IMR-90 (cell line): ENCODE measurements at places on chromosomes 6 and 20.

GRCh38 chr6:145883263-145883662 is 68.7 kb upstream of the FBXO30 start:
- DNase-seq = no peak

GRCh38 chr6:127630800-127631199 is 53.8 kb downstream of the C6orf58 start:
- no peak for DNase-seq

DNA sequence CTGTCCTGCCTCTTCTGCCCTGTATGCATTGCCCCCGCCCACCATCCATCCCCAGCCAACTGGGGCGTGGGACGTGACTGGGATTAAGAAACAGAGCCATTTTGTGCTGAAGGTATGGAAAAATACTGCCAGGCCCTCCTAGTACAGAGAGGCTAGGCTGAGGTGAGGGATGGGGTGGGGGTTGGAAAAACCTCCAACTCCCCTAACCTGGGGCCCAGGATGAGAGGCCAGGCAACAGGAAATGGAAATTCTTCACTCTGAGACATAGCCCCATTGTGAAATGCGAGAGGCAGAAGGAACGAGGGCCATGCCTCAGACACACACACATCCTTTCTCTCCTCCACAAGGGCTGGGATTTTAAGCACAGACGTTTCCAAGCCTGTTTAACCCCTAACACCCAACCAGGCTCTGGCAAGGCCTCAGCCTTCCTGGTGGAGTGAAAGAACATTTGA is 19.9 kb downstream of the KCNK5 start:
- no peak for DNase-seq

DNA sequence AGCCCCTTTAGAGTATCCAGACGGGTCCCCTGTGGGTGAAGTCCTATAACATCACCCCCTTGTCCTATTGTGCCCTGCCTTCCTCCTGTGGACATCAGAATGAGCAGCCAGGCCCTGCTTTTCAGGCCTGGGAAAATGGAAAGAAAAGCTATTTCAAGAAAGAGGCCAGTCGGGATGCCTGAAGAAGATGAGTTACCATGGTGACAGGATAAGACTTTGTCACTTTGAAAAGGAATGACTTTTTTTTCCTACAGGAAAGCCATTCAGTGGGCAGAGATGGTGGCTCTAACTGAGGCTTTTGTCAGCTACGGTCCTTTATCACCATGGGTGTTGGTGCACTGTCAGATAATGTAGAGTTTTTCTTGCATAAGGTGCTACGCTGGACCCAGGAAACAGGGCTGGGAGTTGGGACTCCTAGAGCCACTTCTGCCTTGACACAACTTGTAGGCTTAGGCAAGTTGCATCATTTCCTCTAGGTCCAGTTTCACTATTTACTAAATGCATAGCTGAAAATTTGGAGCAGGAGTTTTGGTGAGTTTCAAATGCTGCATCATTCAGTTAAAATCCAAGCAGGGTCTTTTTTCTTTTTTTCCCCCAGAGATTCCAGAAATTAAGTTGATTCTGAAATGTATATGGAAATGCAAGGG is 293.6 kb upstream of the PRND start:
- DNase-seq = peak; percentile 20

DNA sequence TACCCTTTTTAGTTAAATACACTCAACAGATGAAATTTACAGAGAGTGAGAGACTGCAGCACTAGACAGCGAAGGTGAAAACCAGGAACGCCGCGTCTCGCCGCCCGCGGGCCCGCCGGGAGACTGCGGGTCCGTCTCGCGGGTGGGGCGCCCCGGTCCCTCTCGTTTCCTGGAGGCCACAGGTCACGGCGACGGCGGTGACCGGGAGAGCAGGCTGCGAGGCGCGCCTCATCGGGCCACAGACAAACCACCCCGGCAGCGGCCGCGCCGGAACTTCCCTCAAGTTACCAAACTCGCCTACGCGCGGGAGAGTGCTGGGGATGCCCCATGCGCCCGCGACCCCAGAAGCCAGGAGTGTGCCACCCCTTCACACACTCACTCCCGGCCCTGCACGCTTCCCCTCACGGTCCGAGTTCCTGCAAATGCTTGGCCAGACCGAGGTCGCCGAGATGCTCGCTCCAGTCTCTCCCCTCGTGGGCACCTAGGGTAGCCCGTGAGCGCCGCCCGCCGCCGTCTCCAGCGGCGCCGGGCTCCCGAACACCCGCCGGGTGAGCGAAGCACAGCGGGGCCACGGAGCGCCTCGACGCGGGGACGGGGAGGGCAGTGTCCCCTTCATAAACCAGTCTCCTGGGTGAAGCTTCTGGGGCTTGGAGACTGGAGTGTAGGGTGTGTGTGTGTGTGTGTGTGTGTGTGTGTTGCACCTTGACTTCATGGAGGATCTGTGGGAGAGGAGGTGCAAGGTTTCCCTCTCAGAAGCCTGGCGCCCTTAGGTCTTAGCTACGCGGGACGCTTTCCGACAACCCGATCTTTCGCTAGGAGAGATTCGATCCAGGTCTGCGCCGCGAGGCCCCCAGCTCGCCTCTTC is 1.4 kb downstream of the BACH2 start:
- peak; percentile 43 for DNase-seq

DNA sequence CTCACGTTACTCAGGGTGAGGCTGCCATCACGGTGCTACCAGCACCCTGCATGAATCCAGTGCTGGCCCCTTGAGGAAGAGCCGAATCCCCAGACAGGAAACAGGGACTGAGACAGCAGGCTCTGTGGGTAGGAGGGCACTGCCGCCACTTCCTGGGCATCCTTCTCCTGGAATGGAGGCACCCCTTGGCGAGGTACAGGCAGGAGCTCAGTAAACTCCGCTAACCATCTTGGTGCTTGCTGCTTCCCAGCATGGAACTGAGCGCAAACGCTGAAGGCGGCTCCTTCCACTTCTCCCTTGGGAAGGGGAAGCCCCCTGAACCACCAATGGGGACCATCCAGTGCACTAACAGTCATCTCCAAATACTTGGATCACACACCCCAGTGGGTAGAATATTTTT is 13.5 kb upstream of the CCDC167 start:
- DNase-seq = no peak

- no peak for DNase-seq
Observed at GRCh38 chr6:88454658-88455057, 288.5 kb upstream of the CNR1 start.

- DNase-seq = peak; percentile 27
Observed at GRCh38 chr6:72624557-72625160, 2.8 kb downstream of the KCNQ5 start.

- no peak for DNase-seq
Observed at GRCh38 chr6:34106900-34107299, 39.0 kb downstream of the GRM4 start.

- DNase-seq = no peak
Observed at GRCh38 chr6:51910851-51911250, 176.6 kb downstream of the PKHD1 start.

DNA sequence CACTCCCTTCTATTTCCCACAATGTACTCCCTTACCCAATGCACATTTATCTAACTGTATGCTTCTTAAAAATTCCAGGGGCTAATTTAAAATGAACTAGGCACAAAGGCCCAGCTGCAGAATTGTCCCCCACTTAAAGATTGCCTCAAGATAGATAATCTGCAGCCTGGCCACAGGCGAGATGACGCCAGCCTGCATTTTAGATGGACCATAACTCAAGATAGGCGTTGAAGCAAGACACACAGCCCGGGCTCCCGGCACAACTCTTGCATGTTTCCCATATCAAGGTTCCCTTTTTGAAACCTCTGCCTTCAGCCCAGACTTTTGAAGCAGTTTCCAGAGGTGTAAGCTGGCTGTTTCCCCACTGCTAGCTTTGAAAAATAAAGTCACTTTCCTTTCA is 3.2 kb upstream of the REPS1 start:
- no peak for DNase-seq

GRCh38 chr20:2059411-2059810 is 42.2 kb upstream of the STK35 start:
- DNase-seq = no peak

- DNase-seq = no peak
Observed at GRCh38 chr20:35432430-35432735, 5.6 kb downstream of the GDF5 start.

GRCh38 chr6:117494283-117494682 is 11.8 kb downstream of the DCBLD1 start:
- no peak for DNase-seq

- DNase-seq = no peak
Observed at GRCh38 chr6:140833408-140833807, 1299.3 kb upstream of the GJE1 start.

DNA sequence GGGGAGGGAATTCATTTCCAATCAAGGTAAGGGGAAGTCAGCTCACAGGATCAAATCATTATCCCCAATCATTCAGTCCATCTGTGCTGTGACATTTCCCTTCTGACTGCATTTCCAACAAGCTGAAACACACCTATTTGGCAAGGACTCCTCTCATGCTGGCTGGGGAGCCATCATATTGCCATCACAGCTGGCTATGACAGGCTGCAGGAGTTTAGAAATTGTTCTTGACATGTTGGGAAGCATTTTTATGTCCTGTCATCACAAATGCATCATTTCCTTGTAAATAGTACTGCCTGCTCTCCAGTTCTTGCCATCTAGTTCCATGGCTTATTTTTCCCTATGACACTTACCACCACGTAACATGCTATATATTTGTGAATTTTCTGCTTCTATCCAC is 113.9 kb upstream of the TMEM170B start:
- no peak for DNase-seq

GRCh38 chr20:23920408-23921325 is 41.1 kb upstream of the CST5 start:
- DNase-seq = no peak

- no peak for DNase-seq
Observed at GRCh38 chr6:155261111-155261900, 2.5 kb upstream of the CLDN20 start.

GRCh38 chr6:15969236-15969778 is 159.6 kb upstream of the MYLIP start:
- DNase-seq = no peak

- no peak for DNase-seq
Observed at GRCh38 chr20:4844751-4845465, 123.2 kb downstream of the PRND start.

DNA sequence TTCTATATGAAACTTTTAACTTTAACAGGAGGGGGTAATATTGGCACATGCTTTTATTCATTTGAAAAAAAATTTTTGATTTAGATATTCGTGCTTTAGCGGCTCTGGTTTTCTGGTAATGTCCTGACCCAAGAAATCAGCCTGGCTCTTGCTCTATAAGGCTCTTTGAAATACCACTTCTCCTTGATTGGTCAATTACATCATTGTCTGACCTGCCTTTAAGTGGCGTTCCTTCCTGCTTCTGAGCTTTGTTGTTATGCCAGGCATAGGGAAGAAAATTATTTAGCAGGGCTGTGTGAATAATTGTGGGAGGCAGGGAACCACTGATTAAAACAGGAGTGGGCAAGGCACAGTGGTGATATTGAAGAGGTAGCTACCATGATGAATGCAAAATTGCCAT is 3.9 kb downstream of the RNF144B start:
- no peak for DNase-seq

GRCh38 chr6:27617046-27617687 is 144.3 kb upstream of the ZNF184 start:
- no peak for DNase-seq

DNA sequence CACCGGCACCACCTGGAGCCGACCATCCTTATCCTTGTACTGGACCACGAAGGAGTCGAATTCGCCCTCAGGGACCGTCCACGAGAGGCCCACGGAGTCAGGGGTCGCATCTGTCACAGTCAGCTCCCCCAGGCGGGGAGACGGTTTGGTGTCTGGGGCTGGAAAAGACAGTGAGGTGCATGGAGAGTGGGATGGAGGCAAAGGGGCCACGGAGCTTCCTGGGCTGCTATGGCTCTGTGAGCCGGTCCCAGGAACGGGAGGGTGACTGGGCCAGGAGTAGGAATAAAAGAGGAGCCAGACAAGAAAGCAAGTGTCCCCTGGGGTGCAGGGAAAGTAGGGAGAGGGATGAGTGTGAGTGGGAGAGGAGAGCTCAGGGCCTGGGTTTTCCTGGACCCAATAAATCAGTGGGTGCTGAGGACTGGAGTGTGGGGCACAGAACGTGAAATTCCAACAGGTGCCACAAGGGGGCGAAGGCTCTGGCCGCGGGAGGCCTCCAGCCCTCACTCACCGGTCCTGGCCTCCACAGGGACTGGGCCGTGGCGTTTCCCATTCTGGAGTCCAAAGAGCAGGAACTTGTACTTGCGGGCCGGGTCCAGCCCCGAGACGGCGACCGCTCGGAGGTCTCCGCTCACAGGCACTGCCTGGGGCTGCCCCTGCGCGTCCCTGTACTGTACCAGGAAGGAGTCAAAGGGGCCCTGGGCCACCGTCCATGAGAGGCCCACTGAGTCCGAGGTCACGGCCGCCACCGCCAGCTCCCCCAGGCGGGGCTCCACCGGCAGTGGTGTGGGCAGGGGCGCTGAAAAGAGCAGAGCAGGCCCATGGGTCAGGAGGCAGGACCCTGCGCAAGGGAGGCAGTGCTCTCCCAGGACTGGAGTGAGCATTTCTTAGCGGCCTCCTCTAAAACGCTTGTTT is 9.9 kb downstream of the CYP21A2 start:
- peak; percentile 30 for DNase-seq

DNA sequence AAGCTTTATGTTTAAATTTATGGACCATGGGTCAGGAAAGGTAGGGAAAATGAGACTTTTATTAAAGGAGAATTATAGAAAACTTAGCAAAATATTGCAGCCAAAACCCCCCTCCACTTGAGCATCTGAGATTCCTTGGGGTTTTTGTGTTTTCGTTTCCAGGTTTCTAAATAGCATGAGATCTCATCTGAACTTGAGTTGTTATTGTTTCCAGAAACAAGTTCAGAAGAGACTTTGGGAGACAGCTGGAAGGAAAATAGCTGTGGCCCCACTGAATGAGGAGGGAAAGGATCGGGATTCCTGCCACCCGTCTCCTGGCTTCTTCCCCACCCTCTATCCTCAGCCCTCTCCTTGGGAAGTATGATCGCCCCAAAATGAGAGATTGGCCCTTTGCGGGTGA is 75.5 kb downstream of the TBC1D7 start:
- no peak for DNase-seq

GRCh38 chr6:53309901-53310300 is 38.8 kb downstream of the ELOVL5 start:
- DNase-seq = no peak

DNA sequence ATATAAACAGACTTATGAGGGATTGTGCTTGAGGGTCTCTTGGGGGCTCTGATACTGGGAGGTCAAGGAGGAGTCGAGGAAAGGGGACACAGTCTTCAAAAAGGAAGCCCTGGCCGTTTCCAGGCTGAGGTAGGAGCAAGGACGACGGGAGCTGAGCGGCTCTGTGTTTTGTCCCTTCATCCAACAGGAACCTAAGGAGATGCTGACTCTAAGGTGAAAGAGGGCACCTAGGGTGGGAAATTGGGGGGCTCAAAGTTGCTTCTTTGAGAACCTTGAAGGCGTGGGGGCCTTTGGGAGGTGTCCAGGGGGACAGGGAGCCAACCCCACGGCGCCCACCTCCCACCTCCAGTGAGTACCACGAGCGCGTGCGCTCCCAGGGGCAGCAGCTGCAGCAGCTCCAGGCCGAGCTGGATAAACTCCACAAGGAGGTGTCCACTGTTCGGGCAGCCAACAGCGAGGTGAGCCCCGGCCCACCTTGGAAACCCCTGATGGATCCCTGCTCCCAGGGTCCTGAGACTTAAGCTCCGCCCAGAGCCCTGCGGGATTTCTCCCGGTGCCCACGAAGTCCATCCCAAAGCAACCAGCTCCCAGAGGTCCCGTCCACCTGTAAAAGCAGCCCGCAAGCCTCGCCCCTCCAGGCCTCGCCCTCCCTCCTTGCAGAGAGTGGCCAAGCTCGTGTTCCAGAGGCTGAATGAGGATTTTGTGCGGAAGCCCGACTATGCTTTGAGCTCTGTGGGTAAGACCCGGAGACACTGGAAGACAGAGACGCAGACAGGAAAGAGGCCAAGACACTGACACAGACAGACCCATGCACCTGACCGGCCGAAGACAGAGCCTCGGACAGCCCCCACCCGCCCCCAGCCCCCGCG is 2.9 kb downstream of the SPAG4 start:
- DNase-seq = peak; percentile 23
